ENCODE measurements at places on chromosomes 11 and 22.

DNA sequence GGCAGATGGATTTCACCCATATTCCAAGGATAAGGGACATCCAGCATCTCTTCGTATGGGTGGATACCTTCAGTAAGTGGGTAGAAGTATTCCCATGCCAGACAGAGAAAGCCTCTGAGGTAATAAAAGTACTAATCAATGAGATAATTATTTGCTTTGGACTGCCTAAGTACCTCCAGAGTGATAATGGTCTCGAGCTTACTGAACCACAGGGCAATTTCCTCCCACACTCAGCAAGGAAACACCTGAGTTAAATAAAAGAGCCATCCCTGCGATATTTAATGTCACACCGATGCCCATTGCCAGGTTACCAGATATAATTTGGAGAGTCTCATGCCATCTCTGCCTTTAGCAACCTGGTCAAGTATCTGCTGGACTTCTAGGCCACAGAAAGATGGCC lies 70.6 kb upstream of the MPEG1 start:
- DNase-seq = no peak

DNA sequence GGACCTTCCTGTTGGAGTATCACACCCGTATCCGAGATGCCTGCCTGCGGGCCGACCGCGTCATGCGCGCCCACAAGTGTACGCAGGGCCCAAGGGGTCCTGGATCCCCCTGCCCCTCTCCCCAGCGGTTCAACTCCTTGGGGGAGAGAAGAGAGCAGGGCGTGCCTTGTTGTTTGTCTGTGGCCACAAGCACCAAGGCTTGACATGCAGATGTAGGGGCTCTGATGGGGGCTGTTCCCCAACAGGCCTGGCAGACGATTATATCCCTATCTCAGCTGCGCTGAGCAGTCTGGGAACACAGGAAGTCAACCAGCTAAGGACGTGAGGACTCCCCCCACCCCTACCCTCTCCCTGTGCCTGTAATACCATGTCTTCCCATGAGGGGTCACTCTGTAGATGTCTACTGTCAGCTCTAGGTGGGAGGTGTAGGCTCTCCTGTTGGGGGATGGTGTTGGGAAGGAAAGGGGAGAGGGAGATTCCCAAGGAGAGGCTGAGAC lies 6.8 kb downstream of the CFL1 start:
- DNase-seq = no peak

DNA sequence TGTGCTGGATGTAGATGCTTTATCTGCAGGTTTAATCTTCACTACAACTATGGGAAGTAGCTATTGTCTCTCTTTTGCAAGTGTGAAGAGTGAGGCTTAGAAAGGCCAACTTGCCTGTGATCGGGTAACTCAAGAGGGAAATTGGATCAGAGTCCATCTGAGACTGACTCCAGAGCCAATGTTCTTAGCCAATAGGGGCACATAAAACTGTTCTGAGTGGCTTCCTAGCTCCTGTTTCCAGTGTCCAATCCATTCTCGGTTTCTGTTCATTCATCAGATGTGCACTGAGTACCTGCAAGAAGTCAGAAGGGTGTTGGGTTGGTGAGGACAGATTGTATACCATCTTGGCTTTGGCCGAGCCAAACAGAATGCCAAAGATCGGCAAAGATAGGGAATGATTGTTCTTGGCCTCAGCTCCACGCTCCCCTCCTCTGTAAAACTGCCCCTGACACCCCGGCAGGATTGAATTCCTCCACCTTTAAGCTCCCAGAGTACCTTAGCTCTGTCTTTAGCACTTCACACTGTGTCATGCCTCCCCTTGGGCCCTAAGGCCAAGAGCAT lies 100.0 kb downstream of the PTPRJ start:
- DNase-seq = no peak

- DNase-seq = no peak
These were observed 104.3 kb downstream of the TMEM135 start for GRCh38 chr11:87141980-87142514.

DNA sequence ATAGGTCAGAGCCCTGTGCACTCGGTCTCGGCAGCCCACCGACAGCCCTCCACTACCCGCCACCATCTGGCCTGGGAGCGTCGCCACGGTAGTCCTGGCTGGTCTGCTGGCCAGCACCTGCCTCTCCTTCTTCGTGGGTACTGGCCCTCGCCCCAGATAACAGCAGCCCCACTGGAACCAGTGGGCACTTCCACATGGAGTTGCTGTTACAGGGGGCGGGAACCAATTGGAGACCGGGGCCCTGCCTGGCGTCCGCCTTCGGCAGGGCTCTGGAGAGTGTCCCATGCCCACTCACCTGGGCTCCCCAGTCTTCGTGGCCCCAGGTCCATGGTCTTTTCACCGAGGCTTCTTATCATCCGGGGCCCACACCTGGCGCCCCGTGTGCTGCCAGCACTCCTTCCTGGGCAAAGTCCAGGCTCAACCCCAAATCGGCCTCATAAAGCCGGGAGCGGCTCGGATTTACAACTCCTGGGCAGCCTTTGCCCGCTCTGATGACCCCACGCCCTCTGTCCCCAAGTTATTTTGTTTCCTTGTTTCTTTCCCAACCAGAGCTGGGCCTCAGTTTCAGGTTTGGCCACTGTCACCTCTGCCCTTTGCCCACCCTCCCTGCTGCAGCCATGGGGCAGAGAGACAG lies 12.9 kb upstream of the EHD1 start:
- no peak for DNase-seq

DNA sequence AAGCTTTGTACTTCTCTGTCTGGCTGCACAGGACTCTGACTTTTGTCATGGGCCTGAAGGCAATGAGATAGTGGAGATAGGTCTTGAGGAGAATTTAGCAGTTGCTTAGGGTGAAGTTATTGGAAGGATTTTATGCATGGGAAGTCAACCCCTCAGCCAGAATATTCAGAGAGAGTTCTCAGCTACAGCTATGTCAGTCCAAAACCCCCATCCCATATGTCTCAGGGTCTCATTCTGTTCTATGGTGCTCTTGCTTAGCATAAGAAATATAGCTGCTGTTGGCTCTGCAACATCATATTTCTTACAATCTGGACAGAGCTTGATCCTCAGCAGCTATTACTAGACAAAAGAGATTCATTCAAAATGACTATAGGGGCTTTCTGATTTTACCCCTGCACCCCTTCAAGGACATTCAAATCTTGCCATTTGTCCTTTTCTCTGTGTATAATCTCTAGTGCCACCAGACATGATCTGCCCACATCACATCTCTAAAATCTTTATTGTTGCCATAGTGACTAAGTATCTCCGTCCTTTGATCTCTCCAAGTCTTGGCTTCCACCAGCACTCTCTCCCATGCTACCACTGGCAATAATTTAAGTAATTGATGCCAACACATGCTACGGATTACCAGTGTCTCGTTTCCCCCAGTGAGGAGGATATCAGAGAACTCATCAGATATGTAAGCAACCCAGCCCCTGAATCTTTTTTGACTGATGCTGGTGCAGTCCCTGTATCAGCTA lies 327.1 kb upstream of the ISX start:
- DNase-seq = no peak

DNA sequence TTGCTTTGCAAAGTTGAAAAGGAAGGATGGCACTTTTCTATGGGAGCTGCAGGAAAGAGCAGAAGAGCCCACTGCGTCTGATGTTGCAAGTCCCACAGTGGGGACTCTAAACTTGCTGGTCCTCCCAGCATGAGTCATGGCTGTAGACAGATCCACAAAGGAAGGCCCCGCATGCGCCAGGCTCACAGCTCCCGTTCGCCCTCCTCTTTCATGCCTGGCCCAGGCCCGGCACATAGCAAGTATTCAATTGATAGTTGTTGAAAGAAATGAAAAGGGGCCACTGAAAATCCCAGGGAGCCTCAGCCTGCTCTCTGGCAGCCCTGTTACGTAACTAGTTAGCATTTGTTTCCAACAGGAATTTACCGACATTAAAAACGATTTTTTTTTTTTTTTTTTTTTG lies 18.9 kb downstream of the AP1B1 start:
- DNase-seq = peak; percentile 92

- DNase-seq = no peak
These were observed 8.0 kb upstream of the CTSD start for GRCh38 chr11:1771700-1772099.

- DNase-seq = peak; percentile 31
These were observed 6.9 kb upstream of the COPB1 start for GRCh38 chr11:14506532-14506931.

DNA sequence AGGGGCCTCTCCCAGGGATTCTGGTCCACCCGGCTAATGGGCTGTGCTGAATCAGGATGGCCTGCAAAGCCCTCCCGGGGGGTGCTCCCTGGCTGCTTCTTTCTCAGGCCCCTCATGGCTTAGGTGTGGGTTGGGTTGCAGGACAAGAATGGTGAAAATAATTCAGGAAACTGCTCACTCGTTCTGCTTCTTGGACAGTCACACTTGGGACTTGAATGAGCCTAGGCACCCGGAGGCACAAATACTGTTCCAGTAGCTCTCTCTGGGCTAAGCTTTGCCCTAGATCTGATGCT lies 83.2 kb downstream of the TRIM29 start:
- no peak for DNase-seq

GRCh38 chr22:41417622-41418390 lies 28.8 kb downstream of the TOB2 start:
- no peak for DNase-seq

DNA sequence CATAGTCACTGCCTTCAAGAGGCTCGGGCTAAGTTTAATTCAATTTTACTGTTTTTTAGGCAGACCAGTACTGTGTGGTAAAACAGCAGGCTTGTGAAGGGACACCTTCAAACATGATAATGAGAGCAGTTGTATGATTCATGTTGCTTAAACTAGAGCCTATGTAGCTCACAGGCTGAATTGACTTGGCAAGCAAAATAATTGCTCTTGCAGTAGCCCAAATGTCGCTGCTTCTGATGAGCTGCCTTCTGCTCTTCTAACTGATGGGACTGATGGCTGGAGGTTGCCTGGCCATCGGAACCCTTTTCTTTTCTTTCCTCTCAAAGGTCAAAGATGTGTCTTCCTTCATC lies 137.6 kb downstream of the MAML2 start:
- no peak for DNase-seq

GRCh38 chr11:106875013-106875412 lies 143.3 kb downstream of the GUCY1A2 start:
- no peak for DNase-seq

DNA sequence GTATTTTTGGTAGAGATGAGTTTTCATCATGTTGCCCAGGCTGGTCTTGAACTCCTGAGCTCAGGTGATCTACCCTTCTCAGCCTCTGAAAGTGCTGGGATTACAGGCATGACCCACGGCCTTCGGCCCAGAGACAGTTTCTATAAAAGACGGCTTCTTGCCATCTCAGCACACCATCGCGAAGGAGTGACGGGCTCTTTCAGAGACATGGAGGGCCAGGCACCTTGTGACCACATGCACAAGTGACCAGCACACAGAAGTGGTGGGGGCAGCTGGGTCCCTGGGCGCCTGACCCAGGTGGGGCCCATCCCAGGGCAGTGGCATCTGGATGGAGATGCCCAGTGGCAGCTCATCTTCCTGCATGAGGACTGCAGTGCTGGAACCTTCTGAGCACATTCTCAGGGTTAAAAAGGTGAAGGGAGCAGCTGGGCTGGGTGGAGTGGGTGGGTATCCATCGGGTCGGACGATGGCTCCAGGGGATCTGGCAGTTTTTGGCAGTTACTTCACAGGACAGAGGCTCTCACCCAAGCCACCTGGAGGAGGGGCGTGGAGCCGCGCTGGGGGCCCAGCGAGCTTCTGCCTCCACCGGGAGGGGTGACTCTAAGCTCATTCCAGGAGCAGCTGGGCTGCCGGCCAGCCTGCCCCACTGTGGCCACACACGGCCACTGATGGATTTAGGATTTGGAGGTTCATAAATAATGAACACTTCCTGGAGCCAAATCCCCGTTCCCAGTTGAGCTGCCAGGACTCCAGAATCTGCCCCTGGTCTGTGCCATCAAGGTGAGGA lies 373.0 kb downstream of the CTTN start:
- DNase-seq = no peak

- no peak for DNase-seq
These were observed 703.3 kb upstream of the ANO5 start for GRCh38 chr11:21489416-21490115.

GRCh38 chr11:102590276-102591049 lies 34.7 kb downstream of the MMP20 start:
- DNase-seq = no peak

DNA sequence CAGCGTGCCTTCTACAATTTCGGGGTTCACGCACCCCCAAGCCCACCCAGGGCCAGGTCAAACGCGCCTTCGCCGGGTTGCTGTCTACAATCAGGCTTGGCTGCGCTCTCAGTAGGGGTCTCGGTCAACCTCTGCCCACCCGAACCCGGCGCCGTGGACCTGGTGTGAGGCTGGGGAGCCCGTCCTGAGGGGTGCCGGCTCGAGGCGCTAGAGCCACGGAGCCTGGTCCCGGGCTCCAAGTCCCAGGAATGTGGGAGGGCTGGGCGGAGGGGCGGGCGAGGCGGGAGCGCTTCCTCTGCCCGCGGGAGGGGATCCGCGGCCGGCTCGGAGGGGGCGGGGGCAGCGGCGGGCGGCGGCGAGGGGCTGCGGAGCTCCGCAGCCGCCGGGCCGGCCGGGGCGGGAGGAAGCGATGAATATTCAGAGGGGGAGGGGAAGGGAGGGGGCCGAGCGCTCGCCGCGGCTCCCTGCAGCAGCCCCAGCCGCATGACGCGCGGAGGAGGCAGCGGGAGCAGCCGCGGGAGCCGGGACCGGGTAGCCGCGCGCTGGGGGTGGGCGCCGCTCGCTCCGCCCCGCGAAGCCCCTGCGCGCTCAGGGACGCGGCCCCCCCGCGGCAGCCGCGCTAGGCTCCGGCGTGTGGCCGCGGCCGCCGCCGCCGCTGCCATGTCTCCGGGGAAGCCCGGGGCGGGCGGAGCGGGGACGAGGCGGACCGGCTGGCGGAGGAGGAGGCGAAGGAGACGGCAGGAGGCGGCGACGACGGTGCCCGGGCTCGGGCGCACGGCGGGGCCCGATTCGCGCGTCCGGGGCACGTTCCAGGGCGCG lies at the start of gene PTPRJ:
Gene PTPRJ, plus strand, starts transcription at position 472 of the 819 bp plus-strand sequence. CDS start 354 bp downstream, outside the sequence.
- peak; percentile 88 for DNase-seq

- DNase-seq = no peak
These were observed 220.5 kb upstream of the CADM1 start for GRCh38 chr11:115724666-115725065.

DNA sequence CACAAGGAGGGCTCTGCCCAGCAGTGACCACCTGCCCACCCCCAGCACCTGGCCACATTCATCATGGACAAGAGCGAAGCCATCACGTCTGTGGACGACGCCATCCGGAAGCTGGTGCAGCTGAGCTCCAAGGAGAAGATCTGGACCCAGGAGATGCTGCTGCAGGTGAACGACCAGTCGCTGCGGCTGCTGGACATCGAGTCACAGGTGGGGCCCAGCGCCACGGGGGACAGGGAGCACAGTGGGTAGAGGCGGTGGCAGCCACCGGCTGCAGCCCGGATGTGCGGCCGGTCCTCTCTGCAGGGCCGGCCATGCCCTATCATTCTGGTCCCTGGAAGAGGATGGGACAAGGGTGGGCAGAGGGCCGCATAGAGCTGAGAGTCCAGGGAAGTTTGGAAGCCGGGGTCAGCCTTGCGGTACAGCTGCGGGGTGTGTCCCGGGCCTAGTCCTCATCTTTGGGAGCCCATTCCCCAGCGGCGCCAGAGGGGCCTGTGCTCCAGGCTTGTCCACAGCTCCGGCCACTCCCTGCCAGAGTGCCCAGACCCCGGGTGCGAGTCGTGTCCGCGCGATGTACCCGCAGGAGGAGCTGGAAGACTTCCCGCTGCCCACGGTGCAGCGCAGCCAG lies 14.1 kb downstream of the EPS8L2 start:
- no peak for DNase-seq

Measured in GM03348 (cell line).